ENCODE measurements at places on chromosomes 1 and 21.

DNA sequence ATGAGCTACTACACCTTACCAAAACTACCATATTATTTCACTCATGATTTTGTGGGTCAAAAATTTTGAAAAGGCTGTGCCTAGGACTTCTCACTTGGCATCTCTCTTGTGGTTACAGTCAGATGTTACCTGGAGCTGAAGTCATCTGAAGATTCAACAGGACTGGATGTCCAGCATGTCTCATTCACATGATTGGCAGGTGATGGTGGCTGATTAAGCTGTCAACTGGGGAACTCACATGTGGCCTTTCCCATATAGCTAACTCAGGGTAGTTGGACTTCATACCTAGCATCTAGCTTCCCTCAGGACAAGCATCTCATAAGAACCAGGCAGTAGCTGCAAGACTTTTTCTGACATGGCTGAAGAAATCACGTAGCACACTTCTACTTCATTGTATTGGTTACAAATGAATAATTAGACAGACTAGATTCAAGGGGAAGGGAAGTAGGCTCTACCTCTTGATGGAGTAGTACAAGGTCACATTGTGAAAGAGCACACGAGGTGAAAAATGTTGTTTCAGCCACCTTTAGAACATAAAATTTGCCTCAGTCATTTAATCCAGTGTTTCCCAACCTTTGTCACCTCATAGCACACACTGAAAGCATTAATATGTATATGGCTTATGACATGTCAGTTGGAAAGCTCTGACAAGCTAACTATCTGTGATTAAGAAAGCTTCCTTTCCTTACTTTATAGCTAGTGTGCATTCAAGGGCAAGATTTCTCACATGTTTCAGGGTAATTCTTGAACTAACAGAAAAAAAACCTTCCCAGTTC, 68.0 kb upstream of the PTGFRN start:
- no peak for DNase-seq

- DNase-seq, result no peak
Observed at GRCh38 chr1:38973659-38974437, 17.2 kb upstream of the AKIRIN1 start.

DNA sequence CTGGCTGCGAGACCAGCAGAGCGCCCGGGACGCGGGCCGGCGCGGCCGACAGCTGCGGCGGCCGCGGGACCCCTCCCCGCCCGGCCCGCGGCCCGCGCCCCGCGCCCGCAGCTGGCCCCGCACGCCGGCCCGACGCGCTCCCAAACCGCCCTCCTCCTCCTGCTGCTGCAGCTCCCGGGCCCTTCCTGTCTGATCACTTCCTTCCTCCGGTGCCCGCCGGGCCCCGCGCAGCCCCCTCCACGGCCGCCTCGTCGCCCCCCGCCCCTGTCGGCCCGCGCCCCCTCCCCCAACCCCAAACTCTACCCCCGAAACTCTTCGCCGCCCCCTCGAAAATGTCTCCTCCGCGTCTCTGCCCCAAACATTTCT, 594 bp downstream of the LUZP1 start:
- DNase-seq, result no peak

DNA sequence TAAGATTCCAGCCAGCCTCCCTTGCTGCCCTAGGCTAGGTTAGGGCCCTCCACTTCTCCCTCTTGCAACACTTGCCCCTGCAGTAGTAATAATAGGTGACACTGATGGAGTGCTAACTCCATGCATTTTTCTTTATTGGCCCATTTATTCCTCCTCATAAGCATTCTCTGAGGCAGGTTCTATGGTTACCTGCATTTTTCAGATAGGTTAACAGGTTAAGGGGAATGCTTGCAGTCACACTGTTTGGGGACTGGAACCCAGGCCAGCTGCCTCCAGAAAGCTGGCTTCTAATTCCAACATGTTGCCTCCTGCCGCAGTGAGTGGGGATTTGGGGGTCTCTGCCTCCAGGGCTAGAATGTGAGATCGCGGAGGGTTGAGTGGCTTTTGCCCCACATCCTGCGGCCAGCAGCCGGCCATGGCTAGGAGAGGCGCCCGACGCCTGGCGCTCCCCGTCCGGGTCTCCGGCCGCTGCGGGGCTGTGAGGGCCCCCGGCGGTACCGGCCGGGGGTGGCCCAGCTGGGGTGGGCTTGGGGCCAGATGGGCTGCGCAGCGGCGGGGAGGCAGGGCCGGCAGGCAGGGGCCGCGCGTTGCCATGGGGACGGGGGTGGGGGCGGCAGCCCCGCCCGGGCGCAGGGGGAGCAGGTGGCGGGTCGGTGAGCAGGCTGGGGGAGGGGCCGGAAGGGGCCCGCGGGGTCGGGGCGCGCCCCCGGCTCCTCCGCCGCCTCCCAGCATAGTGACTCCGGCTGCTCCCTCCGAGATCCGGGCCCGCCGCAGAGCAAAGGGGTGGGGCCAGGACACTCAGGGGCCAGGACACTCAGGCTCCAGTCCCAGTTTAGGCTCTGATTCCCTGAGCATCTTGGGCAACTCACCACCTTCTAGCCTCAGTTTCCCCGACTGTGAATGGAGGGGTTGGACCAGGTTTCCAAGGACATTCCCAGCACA, 68.4 kb upstream of the SSBP3 start:
- no peak for DNase-seq

DNA sequence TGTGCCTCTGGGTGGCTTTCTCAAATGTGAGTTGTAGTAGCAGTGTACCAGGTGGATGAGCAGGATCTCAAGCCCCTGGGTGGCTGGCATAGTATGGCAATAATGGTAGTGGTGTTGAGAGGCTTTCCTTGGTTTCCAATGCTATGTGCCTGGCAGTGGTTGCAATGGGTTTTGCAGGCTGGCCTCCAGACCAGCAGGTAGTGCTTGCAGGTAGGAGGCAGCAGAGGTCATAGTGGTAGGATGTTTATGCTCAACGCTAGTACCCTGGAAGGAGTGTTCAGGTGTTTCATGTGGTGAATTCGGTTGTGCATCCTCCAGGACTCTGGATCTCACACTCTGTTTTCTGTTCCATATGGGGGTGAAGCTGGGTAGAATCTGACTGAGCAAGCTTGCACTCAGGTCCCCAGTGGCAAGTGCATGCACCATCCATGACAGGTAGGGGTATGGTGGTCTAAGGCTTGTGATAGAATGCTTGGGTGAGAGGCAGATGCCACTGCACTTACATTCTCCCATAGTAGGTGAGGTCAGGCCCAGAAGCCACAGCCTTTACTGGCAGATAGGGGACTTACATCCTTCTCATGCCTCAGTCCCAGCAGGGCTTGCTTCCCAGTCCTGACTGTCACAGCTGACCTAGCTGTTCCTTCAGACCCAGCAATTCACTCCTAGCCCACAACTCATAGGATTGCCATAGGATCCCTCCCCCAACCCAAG, 410.5 kb upstream of the LRRC7 start:
- no peak for DNase-seq

DNA sequence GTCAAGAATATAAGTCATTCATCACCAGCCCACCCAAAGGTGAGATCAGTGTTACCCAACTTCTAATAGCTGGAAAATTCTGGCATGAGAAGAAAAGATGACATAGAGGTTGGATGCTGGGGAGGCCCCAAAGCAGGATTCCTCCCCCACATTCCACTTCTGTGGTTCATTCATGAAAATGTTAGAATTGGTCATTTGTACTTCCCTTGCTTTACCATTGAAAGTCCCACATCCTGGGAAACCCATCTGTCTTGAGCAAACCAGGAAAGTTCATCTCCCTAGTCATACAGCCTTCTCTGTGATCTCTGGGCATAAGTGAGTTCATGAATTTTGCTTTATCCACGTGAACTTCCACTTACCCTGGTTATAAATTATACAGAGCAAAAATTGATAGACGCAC, 66.8 kb downstream of the SERINC2 start:
- no peak for DNase-seq

GRCh38 chr21:36186506-36187399, 30.1 kb downstream of the DOP1B start:
- no peak for DNase-seq

- no peak for DNase-seq
Observed at GRCh38 chr21:36159356-36159921, 2.8 kb downstream of the DOP1B start.

- no peak for DNase-seq
Observed at GRCh38 chr1:1181938-1182410, 8.3 kb downstream of the TTLL10 start.

- DNase-seq, result no peak
Observed at GRCh38 chr1:108569097-108569728, 9.3 kb downstream of the EEIG2 start.

GRCh38 chr21:33350676-33351075, 25.9 kb downstream of the IFNAR1 start:
- no peak for DNase-seq

GRCh38 chr1:52102336-52103013, 39.4 kb upstream of the ZFYVE9 start:
- no peak for DNase-seq

- DNase-seq, result no peak
Observed at GRCh38 chr1:204879351-204879750, 8.7 kb downstream of the NFASC start.

DNA sequence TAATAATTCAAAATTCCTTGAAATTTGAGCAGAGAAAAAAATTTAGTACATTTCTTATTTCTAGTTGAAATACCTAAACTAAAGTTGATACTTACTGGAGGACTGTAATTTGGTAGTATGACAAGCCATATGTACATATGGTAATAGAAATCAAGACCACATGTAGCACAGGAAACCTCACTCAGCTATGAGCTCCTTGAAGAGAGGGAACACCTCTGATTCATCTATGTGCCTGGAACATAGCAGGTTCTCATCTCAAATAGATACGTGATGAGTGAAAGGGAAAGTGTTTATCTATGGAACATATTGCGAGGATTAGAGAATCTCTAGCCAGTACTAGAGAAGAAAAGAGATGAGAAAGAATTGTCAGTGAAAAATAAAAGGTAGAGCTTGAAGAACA, 47.9 kb upstream of the GNG4 start:
- no peak for DNase-seq

GRCh38 chr1:27152829-27153548, 1.9 kb downstream of the SLC9A1 start:
- no peak for DNase-seq

DNA sequence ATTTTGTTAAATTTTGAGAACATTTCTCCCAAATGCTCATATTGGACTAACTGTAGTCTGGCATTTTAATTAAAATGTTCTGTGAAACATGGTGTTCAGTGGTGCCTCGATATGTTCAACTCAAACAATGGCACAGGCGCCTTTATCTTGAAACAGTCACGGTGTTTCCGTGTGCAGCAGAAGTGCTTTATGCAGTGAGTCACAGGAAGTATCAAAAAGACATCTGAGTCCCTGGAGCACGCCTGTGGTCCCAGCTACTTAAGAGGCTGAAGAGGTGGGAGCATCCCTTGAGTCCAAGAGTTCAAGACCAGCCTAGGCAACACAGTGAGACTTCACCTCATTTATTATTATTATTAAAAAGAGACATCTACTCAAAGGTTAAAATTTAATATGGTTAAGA, 52.2 kb downstream of the GREM2 start:
- no peak for DNase-seq

- no peak for DNase-seq
Observed at GRCh38 chr1:205665201-205666045, 14.9 kb downstream of the SLC45A3 start.

- DNase-seq, result no peak
Observed at GRCh38 chr1:96306809-96307560, 414.6 kb upstream of the PTBP2 start.

- DNase-seq, result no peak
Observed at GRCh38 chr1:4021136-4021973, 121.3 kb upstream of the C1orf174 start.

- no peak for DNase-seq
Observed at GRCh38 chr21:34736116-34736874, 67.5 kb downstream of the CLIC6 start.

DNA sequence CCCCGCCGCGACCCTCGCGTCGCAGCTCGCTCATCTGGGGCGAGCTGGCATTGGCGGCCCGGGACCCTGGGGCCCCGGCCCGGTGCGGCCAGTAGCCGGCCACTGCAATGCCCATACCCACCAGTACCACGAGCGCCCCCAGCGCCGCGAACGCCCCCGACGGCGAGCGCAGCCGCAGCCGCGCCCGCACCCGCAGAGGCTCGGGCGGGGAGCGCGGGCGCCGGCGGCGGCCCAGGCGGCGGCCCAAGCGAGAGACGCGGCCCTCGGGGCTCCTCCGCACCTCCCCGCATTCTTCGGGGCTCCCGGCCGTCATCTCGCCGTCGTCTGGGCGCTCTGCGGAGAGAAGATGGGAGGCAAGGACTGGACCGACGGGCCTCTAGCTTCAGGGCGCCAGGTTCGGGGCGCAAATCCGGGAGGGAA, 2.2 kb downstream of the TMEM200B start:
- DNase-seq, result no peak

GRCh38 chr1:8847990-8848389, 30.5 kb downstream of the ENO1 start:
- DNase-seq, result no peak

DNA sequence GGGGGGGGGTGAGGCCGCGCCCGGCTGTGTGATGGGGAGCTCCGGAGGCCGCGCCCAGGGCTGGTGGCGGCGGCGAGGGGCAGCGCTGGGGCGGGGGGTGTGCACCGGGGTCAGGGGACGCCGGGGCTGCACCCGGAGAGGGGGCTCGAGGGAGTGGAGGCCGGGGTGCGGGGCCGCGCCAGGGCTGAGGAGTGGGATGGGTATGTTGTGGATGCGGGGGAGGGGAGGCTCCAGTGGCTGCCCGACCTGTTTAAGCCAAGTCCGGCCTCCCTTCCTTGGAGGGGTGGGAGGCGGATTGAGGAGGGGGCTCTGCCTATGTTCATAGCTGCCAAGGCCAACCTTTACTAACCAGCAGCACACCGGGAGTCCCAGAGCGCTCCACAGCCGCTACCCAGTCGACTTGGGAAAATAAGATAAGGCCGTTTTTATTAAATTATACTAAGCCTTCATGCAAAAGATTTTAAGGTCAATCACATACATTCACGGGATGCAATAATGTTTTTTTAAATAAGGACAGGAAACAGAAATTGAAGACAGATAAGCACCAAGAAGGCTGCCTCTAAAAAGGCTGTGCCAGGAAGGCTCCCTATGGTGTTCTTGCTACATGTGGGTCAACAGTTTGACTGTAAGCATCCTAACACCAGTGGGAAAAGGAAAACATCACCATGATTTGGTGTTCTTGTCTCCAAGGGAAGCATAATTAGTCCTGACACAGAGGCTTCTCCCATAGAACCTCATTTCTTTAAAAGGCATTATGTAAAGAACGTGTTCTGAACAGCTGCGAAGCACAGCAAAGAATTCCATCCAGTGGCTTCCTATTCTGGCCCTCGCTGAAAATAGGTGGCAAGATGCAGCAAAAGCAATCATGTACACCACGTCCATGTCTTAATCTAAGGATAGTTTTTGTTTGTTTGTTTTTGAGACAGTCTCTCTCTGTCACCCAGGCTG, 626 bp upstream of the HLCS start:
- no peak for DNase-seq

DNA sequence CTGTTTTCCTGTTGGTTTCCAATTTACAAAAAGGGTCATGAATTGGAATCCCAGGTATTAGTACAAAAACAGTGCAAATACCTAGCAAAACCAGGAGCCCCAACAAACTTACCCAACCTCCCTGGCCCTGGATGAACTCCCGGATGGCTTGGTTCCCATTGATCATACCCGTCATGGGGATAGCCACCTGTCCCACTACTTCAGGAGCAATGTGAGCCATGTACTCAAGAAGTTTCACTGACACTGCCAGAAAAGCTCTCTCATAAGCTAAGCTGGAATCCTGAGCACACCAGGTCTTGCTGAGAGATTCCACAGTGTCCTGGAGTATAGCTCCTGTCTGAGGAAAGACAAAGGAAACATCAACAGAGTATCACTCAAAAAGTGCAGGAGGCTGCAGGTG, 5.7 kb downstream of the BCL2L15 start:
- DNase-seq, result no peak

GRCh38 chr1:236207121-236207520, 64.8 kb downstream of the GPR137B start:
- DNase-seq, result no peak
